ENCODE measurements at places on chromosomes 2 and 18. TPM values are rescaled to one million over a fixed set of nuclear protein-coding genes. Genes with fewer than 3 reads are reported as not detected.

GRCh38 chr18:29034113-29034856, 857.4 kb upstream of the CDH2 start:
- DNase-seq = no peak

DNA sequence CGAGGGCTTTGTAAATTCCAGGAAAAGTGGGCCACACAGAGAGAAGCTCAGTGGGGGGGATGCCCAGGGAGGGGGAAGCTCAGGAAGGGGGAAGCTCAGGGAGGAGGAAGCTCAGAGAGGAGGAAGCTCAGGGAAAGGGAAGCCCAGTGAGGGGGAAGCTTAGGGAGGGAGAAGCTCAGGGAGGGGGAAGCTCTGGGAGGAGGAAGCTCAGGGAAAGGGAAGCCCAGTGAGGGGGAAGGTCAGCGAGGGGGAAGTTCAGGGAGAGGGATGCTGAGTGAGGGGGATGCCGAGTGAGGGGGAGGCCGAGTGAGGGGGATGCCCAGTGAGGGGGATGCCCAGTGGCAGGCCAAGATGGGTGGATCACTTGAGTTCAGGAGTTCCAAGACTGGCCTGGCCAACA, 821 bp upstream of the CHRNG start:
- peak; percentile 26 for DNase-seq

DNA sequence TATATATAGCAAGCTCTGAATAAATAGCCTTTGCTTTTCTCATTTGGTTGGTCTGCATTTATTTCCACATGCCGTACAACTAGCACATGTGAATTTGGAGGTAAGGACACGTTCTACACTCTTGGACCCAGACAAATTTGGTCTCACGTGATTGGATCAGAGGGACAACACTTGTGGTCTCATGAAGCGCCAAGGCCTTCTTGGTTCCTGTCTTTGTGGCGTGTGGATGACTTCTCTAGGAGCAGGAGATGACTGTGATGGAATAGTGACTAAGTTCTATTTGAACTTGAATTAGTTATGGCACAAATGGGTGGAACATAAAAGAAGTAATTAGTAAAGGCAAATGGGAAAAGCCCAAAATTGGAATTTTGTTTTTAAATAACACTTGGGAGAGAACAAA, 206.9 kb downstream of the BCL2 start:
- DNase-seq = no peak

The DSEL gene
- 49.8 TPM for total RNA-seq

GRCh38 chr2:241882091-241882625, 12.6 kb downstream of the RTP5 start:
- DNase-seq = no peak

DNA sequence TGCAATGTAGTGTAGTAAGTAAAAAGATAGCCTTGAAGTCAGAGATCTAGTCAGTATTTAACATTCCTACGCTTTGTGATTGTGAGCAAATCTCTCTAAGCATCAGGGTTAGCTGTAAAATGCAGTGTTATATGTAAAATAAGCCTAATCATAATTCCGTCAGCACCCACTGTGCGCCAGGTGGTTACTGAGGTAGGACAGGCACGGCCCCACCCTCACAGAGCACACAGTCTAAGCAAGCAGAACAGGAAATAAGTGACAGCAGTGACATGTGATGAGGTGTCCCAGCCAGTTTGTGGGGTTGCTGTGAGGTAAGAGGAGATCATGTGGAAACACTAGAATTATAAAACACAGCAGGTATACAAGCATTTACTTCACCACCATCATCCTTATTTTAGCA, 267.1 kb downstream of the ICOS start:
- DNase-seq = no peak

- no peak for DNase-seq
These were observed 476.7 kb downstream of the EPHA4 start for GRCh38 chr2:221095356-221095755.

DNA sequence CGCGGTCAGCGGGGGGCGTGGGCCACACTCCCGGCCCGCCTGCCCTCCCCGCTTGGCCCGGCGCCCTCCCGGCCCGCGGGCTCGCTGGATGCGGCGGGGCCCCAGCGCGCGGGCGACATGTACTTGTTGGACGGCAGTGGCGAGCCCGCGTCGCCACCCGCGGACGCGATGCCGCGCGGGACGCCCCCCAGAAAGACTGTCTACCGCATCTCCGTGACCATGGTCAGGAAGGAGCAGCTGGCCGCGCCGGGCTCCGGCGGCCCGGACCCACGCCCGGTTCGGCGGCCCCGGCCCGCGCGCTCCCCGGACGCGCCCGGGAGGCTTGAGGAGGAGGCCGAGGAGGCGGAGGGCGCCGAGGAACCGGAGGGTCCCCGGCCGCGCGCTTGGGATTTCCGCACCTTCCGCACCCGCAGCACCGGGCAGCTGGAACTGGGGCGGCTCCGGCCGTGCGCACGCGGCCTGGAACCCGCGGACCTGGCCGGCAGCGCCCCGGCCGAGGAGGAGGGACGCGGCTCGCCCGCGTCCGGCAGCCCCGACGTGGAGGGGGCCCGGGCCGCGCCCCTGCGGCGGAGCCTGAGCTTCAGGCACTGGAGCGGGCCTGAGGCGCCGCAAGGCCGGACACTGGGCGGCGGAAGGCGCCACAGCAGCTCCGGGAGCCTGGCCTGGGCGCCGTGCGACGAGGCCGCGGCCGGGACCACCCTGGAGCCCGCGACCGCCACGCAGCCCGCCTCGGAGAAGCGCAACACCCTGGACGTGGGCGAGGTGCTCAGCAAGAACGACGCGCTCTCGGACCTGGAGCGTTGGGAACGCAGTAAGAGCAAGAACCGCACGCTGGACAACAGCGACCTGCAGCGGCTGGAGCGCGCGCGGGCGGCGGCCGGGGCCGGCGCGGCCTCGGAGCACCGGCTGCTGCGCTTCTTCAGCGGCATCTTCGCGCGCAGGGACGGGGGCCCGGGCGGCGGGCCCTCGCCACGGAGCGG, 176.4 kb downstream of the AGAP1 start:
- DNase-seq = no peak

The CAPN14 gene
- 0.10 TPM for total RNA-seq

DNA sequence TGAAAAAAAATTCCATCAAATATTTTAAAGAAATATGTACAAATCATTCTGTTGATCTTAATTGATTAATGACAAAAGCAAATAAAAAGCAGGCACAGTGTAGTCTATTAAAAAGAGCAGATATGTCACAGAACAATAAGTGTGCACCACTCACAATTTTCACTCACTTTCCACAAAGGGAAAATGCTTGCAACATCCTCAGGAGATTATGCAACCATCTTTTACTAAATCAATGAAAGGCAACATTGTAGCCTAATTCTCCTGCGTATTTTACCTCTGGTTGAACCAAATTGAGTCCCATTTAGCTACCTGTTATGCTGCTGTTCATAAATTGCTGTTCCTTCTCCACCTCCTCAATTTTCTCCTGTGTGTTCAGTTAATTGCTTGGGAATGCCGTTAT, 1346.8 kb upstream of the PIK3C3 start:
- DNase-seq = no peak

The FOXD4L1 gene
- not detected for total RNA-seq
